Stimulated activated CD8-positive, alpha-beta memory T cell treated with anti-CD3 and anti-CD28 coated beads, Interleukin-7, amount 100 ng/mL, for 24 hours (primary cell): ENCODE measurements at places on chromosomes 11 and 22.

- no peak for DNase-seq
Observed at GRCh38 chr11:62012832-62013461, 45.5 kb upstream of the FTH1 start.

- no peak for DNase-seq
Observed at GRCh38 chr11:75719340-75720239, 2.0 kb downstream of the MOGAT2 start.

- no peak for DNase-seq
Observed at GRCh38 chr22:22716136-22716665, 71.8 kb downstream of the GGTLC2 start.

DNA sequence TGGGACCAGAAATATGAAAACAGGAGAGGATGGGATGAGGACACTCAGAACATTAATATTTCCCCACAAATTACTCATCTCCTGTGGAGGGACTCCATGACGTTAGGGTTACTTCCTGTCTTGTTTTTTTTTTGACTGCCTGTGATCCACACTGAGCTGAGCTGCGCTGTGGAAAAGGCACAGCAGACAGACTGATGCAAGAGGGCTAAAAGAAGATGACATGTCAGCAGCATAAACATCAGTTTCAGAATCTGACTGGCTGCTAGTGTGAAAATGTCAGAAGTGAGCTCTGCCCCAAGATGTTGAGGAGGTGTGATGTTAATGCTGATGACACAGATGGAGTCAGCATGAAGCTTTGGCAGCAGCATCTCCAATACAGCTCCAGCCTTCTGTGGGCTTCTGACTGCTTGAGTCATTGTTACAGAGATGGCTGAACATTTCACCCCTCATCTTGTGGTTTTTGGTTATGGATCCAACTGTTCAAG lies 286.8 kb downstream of the BLID start:
- DNase-seq: no peak

- DNase-seq: no peak
Observed at GRCh38 chr22:28938286-28938833, 55.0 kb downstream of the ZNRF3 start.

DNA sequence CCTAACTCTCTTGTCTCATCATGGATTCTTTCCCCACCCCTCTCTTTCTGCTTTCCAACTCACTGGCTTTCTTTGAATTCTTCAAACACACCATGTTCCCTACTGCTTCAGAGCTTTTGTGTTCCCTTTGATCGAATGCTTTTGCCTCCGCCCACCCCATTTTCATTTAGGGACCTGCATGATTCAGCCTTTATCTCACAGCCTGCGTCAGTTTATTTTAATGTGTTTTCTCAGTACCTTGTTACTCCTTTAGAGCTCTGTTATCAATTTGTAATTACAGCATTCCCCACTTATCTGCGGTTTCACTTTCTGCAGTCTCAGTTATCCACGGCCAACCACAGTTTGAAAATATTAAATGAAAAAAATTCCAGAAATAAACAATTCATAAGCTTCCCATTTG lies 451.3 kb downstream of the METTL15 start:
- DNase-seq: no peak

GRCh38 chr11:112440518-112440917 lies 179.9 kb upstream of the PLET1 start:
- no peak for DNase-seq

DNA sequence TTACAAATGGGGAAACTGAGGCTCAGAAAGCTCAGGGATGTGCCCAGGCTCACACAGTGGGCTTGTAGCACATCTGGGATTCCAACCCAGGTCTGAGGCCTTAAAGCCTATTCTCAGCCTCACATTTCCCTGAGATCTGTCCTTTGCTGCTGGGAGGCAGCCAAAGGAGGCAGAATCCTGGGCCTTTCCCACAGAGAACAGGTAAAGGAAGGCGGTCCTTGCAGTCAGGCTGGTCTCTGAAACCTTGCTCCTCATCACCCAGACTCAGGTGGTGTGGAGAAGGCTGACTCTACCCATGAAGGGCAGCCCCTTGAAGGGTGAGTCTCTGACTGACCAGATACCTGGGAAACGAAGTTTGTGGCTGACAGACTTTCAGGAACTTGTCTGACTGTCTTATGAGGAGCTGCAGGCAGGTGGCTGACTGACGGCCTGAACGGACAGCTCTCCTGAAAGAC lies 7.8 kb downstream of the SLCO2B1 start:
- DNase-seq: no peak

DNA sequence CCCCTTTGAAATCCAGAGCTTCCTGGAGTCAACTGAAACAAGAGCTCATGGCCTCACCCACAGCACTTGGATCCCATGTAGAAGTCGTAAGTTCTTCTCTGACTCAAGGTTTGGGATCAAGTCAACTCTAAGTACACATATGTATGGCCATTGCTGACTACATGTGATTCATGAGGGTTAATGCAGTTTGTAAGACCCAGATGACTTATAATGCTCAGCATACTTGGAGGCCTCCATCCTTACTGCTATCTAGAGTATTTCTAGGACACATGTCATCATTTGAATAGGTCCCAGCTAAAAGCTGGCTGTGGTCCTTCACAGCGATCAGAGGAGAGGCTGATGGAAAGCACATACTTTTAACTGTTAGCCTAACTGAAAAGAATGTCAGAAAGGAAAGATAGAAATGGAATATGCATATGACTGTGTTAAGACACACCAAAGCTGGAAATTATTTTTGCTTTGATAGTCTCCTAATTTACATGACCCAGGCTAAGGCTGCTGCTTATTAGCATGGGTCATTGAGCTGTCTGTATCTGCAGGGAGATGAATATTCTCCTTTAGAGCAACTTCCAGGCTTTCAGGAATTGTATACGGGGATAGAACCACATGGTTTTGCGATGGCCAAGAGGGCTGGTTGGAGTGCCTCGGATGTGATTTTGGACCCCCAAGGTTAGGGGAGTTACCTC lies 76.3 kb downstream of the NTM start:
- no peak for DNase-seq

GRCh38 chr22:26642465-26643417 lies 14.6 kb upstream of the MIAT start:
- DNase-seq: peak; percentile 64

- DNase-seq: no peak
Observed at GRCh38 chr11:58659404-58659803, 36.9 kb downstream of the CNTF start.

- DNase-seq: no peak
Observed at GRCh38 chr11:111358038-111359001, 20.8 kb downstream of the POU2AF1 start.

- no peak for DNase-seq
Observed at GRCh38 chr22:17368554-17369438, 464 bp upstream of the CECR2 start.

GRCh38 chr11:82261367-82261766 lies 472.3 kb downstream of the FAM181B start:
- DNase-seq: no peak

DNA sequence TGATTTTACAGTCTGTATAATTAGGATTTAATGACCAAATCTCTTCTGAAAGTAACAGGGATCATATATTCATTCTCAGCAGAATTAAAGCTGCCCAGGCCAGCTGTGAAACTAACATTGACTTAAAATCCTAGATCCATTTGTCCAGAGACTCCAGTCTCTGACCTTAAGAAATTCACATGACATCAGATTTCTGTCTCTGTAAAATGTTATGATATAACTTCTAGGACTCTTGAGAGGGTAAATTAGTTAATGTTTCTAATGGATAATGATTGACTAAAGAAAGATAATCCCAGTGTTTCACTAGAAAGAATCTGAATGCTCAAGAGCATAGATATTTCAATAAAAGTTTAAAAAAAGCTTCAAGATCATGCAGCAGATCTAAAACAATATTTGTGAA lies 6.3 kb downstream of the NOX4 start:
- DNase-seq: no peak

GRCh38 chr11:14703731-14704130 lies 60.1 kb downstream of the PDE3B start:
- DNase-seq: no peak

- DNase-seq: no peak
Observed at GRCh38 chr11:28146123-28146751, 38.0 kb downstream of the METTL15 start.

GRCh38 chr11:112634551-112634950 lies 326.7 kb upstream of the NCAM1 start:
- DNase-seq: no peak

DNA sequence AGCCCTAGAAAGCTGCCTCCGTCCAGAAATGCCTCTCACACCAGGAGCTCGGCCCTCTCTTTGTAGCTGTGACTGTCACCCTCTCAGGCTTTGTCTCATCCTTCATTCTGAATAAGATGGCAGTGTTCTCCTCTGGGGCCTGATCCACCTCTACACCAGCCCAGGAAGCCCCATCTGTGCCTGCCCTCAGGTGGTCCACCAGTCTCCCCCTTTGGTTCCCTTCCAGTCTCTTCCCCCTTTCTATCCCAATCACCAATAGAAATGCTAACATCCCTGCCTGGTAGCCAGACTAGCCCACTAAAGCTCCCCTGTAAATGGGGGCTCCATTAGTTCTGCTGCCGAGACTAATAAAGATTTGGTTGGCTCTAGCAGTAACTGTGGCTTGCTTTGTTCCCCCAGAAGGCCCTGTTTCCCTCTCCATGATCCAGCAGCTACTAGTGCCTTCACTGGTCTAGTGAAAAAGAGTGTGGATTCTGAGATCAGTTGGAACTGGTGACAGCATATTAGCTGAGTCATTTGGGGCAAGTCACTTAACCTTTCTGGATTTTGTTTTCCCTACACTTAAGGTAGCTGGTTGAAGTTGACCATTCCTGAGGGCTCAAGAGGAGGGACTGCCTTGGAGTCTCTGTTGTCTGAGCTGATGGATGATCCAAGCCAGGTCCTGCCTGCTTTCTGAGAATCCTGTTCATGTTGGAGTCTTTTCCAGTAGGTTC lies 16.2 kb downstream of the PLEKHB1 start:
- no peak for DNase-seq

GRCh38 chr11:100990931-100991330 lies 138.7 kb downstream of the PGR start:
- no peak for DNase-seq

DNA sequence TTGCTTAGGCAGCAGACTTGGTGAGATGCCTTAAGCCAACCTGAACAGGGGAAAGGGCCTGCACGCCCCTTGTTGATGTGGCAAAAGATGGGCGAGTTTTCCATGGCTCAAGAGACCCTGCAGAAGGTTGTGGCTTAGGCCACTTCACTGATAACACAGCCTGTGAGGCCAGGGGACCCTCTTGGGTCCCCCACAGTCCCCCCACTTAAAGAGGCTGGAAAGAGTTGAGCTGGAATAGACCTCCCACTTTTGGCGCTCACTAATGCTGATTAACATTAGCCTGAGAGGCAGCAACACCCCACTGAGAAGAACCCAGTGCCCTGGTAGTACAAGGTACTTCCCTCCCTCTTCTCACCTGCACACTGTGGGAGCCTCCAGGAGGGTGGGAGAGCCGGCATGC lies 107.5 kb downstream of the TRIM29 start:
- DNase-seq: no peak

GRCh38 chr11:83401506-83402225 lies 115.5 kb upstream of the CCDC90B start:
- DNase-seq: no peak

- DNase-seq: no peak
Observed at GRCh38 chr22:50201191-50202129, 649 bp downstream of the SELENOO start.

- DNase-seq: no peak
Observed at GRCh38 chr11:102879801-102880200, 5.0 kb upstream of the MMP12 start.

- no peak for DNase-seq
Observed at GRCh38 chr22:35568751-35569739, 28.4 kb downstream of the RASD2 start.

DNA sequence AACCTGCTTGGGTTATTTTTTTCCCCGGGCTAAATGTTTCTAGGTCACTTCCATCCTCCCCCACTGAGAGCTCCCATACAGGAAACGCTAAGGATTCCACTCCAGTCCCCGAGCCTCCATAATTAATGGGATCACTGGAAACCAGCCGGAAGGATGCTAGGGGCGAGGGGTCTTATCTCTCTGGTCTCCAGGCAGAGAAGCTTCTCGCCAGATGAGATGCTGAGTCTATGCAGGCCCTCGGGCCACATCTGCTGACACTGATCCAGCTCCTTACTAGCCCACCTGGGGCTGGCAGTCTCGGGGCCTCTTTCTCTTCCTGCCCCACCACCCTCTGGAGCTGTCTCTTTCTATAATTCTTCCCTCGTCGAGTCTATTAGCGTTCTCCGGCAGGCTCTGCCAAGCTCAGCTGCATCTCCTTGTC lies 125.9 kb upstream of the SYT13 start:
- DNase-seq: no peak

DNA sequence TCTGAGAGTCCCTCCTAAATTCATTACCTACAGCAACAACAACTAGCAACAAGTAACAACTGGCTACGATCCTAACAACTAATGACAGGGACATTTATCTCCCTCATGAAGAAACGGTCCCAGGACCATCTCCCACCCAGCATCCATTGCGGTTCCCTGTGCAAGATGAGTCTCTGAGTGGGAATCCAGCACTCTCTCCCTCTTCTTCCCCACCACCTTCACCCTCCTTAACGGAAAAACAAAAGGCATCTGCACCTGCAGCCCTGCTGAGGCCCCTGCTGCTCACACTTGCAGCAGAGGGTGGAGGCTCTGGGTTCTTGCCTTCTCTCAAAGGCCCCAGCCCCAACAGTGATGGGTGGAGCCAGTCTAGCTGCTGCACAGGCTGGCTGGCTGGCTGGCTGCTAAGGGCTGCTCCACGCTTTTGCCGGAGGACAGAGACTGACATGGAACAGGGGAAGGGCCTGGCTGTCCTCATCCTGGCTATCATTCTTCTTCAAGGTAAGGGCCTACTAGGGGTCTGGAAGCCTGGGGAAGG lies at the start of gene CD3G:
CD3G (plus strand) TSS at position 364 of the 535 bp plus-strand sequence; CDS start at position 444, 80 bp downstream.
- DNase-seq: no peak

- no peak for DNase-seq
Observed at GRCh38 chr22:44702479-44703198, 635 bp downstream of the PRR5 start.

GRCh38 chr11:2691991-2692875 lies 7.6 kb downstream of the KCNQ1OT1 start:
- no peak for DNase-seq

DNA sequence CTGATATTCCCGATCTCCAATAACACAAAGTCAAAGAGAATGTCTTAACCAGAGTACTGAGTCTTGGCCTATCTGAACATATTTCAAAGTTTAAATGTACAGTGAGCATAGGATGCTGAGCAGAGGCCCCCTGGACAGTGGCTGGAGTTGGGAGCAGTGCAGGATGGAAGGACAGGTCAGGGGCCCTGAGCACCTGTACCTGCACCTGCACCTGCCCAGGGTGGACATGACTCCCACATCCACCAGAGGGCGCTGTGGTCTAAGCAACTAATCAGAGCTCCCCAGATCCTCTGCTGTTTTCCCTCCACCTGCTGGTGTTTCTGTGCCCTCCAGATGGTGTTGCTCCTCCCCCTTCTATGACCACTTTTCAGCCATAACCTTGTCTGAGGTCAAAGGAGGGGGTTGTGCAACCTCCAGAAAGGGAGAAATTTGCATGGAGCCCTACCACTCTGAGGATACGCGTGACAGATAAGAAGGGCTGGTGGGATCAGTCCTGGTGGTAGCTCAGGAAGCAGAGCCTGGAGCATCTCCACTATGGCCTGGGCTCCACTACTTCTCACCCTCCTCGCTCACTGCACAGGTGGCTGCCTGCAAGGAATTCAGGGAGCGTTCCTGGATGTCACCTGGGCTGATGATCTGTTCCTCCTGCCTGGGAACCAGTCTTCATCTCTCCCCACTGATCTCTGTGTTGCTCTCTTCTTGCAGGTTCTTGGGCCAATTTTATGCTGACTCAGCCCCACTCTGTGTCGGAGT lies 49.1 kb upstream of the VPREB1 start:
- peak; percentile 70 for DNase-seq
